Thoracic aorta (tissue), 2 donors: ENCODE measurements at places on chromosomes 13 and 19.

GRCh38 chr19:1417681-1418495 lies 10.5 kb downstream of the DAZAP1 start:
- H3K4me1 ChIP-seq = peaks cover 38% of the 10 kb centered on the region
- H3K27ac ChIP-seq = no peak overlapping the region
- H3K36me3 ChIP-seq = peaks cover 46% of the 10 kb centered on the region
- no peak overlapping the region for H3K4me3 ChIP-seq
- DNase-seq = no peak
- H3K27me3 ChIP-seq = no peaks in the 10 kb centered on the region

DNA sequence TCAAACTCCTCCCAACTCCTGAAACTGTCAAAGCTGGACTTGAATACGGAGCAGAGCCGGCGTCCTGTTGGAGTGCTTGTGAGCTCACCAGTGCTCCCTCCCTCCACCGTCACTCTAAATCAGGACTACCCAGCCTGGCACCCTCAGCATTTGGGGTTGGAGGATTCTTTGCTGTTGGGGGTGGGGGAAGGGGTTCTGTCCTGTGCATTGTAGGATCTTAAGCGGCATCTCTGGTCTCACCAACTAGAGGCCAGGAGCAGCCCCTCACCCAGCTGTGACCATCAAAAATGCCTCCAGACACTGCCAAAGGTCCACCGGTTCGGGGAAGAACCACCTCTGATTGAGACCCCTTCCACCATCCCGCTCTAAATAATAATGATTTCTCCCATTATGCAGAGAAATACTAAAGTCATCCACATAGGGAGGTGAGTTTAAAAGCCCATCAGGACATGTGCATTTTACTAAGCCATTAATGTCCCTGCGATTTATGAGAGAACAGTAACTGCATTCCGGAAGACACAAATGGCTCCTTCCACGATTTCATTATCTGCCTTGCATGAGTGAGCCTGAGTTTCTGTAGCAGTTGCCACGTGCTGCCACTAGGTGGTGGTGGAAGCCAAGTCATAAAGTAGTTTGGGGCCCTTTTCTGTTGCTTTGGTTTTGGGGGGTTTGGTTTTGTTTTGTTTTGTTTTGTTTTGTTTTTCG lies 16.1 kb upstream of the USP29 start:
- H3K27me3 ChIP-seq = no peaks in the 10 kb centered on the region
- no peaks in the 10 kb centered on the region for H3K4me1 ChIP-seq
- H3K4me3 ChIP-seq = peak overlapping the region; percentile 46
- no peaks in the 10 kb centered on the region for H3K36me3 ChIP-seq

DNA sequence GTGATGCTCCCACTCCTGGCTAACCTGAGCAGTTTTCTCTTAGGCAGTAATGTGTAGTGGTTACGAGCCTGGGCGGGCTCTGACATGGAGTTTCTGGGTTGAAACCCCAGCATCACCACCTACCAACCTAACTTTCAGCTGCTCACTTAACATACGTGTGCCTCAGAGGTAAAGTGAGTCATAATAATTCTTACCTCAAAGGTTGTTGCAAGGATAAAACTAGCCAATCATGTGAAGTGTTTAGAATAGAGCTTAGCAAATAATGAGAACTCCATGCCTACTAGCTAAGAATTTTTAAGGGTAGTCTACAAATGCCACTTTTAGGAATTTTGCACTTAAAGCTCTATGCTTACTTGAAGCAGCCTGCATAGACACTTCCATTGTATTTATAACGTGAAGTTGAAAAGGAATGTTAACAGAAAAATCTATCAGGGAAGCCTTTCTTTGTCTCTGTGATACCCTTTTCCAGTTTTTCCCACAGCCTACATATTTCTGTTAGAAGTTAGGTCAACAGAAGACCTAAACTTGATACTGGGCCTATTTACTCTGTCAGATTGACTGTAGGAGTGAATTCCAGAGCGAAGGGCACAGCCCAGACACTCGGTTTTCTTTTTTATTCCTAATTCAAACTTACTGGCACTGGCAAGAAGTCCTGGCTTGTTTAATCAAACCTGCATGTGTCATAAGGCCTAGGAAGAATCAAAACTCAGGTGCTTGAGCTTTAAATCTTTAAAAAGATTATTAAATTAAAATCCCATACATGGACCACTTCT lies 90.7 kb downstream of the FREM2 start:
- no peak for DNase-seq
- no peak overlapping the region for H3K27ac ChIP-seq
- H3K36me3 ChIP-seq = no peaks in the 10 kb centered on the region
- no peak overlapping the region for H3K4me3 ChIP-seq
- H3K27me3 ChIP-seq = no peaks in the 10 kb centered on the region
- H3K4me1 ChIP-seq = no peaks in the 10 kb centered on the region

DNA sequence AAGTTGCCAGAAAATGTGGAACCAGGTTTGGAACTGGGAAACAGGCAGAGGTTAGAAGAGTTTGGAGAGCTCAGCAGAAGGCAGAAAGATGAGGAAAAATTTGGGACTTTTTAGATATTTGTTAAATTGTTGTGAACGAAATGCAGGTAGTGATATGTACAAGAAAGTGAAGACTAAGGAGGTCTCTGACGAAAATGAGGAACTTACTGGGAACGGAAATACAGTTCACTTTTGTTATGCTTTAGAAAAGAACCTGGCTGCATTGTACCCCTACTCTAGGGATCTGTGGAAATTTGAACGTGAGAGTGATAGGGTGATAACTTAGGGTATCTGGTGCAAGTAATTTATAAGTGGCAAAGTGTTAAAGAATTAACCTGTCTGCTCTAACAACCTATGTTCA lies 632.4 kb downstream of the SLITRK5 start:
- no peak overlapping the region for H3K27ac ChIP-seq
- H3K27me3 ChIP-seq = no peaks in the 10 kb centered on the region
- no peaks in the 10 kb centered on the region for H3K4me1 ChIP-seq
- H3K4me3 ChIP-seq = no peak overlapping the region

DNA sequence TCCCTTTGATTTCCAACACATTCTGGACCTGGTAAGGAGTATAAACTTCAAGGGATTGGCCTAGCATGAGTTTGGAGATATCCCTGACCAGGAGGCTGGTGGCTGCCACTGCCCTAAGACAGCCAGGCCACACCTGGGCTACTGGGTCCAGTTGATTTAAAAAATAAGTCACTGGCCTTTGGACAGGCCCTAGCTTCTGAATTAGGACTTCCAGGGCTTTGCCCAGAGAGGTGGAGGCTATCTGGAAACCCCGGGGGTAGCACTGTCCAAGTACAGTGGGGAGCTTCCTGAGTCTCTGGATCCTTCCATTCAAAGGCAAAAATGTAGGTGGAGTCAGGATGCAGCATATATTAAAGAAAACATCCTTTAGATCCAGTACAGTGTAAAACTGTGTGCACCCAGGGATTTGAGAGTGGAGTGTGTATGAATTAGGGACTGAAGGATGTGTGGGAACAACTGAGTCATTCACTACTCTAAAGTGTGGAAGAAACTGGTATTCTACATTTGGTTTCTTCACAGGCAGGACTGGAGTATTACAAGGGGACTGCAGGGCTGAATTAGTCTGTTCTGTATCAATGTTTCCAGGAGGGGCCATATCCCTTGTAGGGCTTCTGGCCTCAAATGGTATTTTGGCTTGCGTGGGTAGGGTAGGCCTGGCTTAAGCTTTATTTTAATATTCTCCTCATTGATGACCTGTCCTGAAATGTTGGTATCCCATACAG lies 14.8 kb upstream of the FCGBP start:
- no peak overlapping the region for H3K4me3 ChIP-seq
- no peak overlapping the region for H3K27ac ChIP-seq
- H3K27me3 ChIP-seq = no peaks in the 10 kb centered on the region
- DNase-seq = no peak
- H3K36me3 ChIP-seq = no peaks in the 10 kb centered on the region

GRCh38 chr19:53600217-53600616 lies 31.6 kb upstream of the DPRX start:
- H3K27ac ChIP-seq = no peak overlapping the region
- no peak overlapping the region for H3K4me3 ChIP-seq
- no peaks in the 10 kb centered on the region for H3K36me3 ChIP-seq
- no peaks in the 10 kb centered on the region for H3K27me3 ChIP-seq
